ENCODE measurements at places on chromosomes 2 and 18.
A peak's percentile ranks its signal among the peaks of the same experiment; 100 is the strongest.

DNA sequence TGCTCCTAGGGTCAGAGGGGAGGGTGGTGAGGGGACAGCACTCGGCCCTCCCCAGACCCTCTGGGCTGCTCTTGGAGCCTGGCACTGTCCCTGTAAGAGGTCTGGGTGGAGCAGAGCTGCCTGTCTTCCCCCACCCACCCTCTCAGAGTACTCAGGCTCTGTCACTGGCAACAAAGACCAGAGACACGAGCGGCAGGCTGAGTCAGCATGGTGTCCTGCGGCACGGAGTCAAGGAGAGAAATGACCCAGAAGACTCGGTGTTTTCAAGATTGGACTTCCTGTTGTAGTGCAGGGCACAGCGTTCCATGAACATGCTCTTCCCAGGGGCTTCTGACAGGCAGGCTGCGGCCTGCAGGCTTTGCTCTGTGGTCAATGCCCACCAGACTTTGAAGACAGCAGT is 19.9 kb downstream of the SIGLEC15 start:
- DNase-seq, result no peak

GRCh38 chr18:6569813-6570212 is 155.1 kb upstream of the L3MBTL4 start:
- no peak for DNase-seq

GRCh38 chr2:51490576-51491234 is 458.8 kb upstream of the NRXN1 start:
- DNase-seq, result no peak

GRCh38 chr2:59080451-59081181 is 839.5 kb upstream of the FANCL start:
- no peak for DNase-seq

DNA sequence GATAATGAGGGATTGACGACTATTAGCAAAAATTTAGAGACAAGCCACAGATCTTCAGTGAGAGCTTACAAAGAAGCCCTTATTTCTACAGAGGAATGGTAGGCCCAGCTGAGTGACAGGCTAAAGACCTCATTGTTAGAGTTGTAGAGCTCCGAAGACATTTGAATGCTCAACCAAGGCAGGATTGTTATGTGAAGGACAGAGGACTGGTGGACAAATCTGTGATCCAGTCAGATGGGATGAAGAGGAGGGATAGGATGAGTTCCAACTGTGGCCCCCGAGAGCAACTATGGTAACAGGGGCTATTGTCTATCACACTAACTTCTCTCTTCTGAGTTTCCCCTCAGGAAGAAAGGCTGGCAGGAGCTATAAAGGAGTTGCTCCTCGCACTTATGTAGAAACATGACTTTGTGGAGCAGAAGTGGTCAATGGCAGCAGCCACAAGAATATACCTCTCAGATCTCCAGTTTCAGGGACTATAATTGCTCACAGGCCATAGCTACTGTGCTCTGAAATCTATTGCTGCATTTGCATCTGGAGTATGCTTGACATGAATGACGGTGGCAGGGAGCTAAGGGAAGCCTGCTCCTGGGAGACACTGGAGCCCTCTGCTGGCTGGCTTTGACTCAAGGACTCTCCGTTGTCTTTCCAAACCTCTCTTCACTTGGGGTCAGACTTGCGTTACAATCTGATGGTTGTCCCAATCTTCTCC is 50.3 kb upstream of the GREB1L start:
- DNase-seq, result peak; percentile 42

GRCh38 chr2:145494441-145494840 is 974.5 kb upstream of the ZEB2 start:
- DNase-seq, result no peak

GRCh38 chr2:33583194-33583938 is 15.7 kb downstream of the FAM98A start:
- peak; percentile 42 for DNase-seq

DNA sequence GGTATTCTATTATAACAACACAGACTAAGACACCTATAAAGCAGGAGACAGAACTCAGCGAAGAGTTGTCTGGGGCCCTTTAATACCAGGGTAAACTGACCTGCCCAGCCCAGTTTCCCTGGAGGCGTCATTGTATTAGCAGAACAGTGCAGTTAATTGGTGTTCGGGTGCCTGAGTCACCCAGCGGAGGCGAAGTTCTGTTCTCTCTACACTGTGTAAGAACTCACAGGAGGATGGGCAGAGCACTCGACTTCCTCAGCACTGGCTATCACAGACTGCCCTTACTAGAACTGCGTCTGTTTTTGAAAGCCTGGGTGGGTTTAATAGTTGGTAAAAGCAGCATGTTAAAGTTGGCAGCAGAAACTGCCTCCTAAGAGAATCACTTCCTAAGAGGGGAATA is 106.5 kb upstream of the ATP8B1 start:
- DNase-seq, result no peak

DNA sequence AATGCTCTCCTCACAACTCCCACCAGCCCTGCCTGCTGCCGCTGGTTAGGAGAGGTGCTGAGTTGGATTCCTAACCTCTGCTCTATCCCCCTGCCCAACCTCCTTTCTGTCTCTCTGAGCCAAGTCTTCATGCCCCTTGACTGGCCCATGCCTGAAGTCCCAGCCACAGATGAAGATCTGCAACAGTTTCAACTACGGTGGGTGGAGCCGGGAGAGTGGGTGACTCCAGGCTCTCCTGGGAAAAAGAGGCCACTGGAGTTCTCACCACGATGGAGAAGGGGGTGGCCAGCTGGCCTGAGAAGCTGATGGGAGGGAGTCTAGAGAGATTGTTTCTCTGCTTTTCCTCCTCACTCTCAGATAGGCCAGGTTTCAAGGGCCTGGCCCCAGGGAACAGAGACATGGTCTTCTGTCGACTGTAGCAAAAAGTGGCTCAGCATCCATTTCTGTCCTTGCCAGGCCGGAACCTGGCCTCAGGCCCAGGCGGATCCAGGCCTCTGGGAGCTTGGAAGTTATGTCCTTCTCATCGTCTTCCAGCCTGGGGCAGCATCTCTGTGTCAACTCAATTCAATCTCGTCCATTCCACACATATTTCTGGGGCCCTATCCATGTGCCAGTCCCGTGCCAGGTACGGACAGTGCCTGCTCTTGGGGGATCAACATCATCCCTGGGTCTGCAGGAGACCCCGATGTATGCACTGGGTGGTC is 75.3 kb downstream of the INHBB start:
- no peak for DNase-seq

- DNase-seq, result no peak
These were observed 13.5 kb downstream of the ESPNL start for GRCh38 chr2:238113611-238114010.

- no peak for DNase-seq
These were observed 634 bp upstream of the DIS3L2 start for GRCh38 chr2:231960810-231961348.

Data from ACHN (cell line).